ENCODE measurements at places on chromosomes 16 and 17.

- no peak for DNase-seq
These were observed 206.2 kb upstream of the IRX5 start for GRCh38 chr16:54724346-54724925.

DNA sequence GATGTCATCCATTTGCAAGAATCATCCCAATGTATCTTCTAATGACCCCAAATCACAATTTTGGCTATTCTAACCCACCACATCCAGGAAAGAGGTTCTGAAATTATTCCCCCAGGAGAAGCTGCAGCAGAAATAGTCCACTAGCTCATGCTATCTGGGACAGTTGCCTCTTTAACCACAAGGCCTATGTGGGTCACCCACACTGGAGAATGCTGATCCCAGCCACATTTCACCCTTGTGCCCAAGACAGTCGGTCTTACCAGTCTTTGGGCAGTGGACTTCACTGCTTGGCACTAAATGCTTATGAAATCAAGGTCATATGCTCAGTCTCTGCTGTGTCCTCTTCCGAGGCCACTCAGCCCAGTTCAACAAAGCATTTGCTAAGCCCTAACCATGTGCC is 27.0 kb downstream of the ABCC12 start:
- no peak for DNase-seq

DNA sequence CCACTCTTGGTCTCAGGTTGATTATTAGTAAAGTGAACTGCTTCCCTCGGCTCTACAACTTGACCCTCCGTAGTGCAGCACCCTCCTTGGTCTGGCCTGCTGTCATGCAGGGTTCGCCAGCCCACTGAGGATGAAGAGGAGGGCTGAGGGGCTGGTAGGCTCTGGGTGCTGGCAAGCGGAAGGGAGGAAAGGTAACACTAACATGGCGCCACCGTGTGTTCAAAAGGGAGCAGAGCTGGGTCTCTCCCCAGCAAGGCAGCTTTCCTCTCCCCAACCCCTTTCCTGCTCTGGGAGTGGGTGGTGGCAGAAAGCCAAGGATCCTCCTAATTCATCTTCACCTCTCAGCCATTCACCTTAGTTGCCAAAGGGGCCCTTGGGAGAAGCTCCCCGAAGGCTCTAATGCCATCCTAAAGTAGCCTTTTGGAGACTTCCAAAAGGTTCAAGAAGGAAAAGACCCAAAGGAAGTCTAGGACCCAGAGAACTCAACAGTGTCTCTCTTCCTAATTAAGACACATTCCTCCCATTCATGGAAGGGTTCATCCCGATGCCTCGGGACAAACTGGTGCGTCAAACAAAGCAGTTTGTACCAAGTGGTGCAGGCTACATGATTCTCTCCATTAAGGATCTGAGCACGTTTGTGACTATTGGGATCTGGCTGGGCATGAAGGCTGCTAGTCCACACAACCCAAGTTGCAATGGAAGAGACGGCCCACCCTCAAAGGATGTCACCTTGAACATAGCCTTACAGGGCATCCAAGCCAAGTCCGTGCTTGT is 90.8 kb upstream of the TOB1 start:
- DNase-seq: peak; percentile 19

DNA sequence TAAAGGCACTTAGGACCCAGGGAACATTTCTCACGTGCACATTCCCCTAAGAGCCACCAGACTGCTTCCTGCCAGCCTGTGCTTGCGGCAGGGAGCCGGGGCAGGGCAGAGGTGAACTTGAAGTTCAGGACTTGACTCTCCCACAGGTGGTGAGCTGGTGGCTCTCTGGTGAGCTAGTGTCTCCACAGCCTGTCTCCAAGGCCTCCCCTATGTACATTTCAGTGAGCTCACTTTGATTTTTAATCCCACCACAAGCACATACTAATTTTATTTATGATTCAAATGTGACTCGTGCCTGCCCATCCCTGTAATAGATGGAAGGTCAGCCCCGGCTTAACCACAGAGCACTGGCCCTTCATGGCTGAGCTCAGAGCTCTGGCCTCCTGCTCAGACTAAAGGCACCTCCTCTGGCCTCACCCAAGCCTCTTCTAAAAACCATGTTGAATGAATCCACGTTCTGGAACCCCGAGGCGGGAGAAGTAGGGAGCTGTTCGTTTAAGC is 9.2 kb downstream of the SNN start:
- no peak for DNase-seq

DNA sequence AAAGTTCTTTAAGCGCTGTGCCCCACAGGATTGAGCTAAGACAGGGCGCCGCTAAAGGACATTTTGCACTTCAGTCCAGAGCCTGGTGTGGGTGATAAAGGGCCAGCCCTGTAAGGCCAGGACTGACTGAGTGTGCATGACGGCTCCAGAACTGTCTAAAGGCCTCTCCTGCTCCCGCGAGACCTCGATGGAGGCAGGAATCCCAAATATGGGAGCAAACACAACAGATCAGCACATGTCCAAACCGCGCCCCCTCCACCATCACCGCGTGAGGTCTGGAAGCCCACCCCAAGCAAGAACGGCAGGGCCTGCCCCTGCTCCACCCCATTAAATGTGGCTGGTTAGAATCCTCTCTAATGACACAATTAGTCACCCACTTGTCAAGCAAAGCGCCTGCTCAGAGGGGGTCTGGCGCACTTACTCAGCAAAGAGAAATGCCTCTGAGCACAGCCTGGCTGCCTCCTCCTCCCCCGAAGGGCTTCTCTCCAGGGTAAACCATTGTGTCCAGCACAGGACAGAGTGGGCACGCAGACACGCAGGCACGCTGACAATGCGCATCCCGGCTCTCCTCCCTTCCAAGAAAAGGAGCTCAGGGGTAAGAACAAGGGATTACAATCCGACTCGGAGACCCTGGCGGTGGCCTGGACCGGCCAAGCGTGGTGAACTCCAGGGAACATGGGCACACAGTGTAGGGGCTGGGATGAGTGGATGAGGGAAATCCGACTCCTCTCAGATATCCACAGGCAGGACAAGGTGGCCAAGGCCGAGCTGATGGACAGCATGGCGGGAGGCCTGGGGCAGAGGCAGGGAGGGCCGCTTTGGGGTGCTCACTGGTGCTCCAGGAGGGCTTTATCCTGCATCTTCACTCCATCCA is 1.5 kb downstream of the MXRA7 start:
- no peak for DNase-seq

Data from NCI-H2107 (cell line).